Stimulated activated CD8-positive, alpha-beta memory T cell treated with anti-CD3 and anti-CD28 coated beads, Interleukin-7, amount 100 ng/mL, for 1 hour (primary cell): ENCODE measurements at places on chromosomes 11 and 22.

- DNase-seq: no peak
These were observed 185.5 kb downstream of the KIRREL3 start for GRCh38 chr11:126815111-126815510.

- no peak for DNase-seq
These were observed 700.0 kb upstream of the ANO5 start for GRCh38 chr11:21492931-21493330.

DNA sequence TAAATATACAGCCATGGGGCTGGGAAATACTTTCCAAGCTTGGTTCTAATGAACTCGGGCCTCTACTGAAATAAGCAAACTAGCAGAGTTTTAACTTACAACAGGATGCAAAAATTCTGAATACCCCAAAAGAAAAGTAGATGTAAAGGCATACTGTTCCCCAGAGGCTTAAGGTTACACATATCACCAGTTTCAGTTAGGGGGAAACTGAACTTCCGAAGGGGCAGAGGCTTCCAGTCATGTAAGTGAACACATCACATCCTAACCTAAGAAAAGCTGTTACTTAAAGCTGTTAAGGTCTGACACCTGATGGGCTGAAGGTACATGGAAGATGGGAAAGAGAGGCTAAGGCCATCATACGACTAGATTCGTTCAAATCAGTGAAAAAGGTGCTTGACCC is 2.3 kb downstream of the GAB2 start:
- DNase-seq: no peak

DNA sequence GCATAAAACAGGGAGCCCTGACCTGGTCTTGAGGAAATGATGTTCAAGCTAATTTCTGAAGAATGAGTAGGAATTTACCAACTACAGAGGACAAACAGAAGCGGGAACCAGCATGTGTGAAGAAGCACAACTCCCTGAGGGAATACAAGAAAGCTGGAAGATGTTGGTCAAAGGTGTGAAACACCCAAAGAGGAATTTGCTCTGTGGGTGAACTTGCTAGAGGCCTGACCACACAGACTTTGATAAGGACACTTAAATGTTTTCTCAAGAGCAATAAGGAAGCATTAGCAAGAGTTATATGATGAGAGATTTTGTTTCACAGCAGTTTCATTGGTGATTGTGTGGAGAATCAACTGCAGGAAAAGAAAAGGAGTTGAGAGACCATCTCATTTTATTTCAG is 17.6 kb downstream of the SLC5A12 start:
- DNase-seq: no peak

DNA sequence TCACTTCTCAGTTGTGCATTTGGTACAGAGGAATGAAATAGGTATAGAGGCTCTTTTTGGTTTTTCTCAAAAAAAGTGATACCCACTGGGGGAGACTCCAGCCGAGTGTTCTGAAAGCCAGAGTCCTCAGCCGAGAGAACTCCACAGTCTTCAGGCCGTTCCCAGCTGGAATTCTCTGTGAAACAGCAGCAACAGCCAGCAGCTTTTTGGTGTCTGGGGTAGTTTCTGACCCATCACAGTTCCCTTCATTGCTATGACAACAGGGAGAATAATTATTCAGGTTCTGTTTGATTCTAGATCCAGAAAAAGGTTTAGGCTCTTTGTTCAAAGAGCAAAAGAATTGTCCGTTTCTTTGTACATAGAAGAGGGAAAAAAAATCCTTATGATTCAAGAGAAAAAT is 84.6 kb downstream of the C22orf31 start:
- DNase-seq: no peak

DNA sequence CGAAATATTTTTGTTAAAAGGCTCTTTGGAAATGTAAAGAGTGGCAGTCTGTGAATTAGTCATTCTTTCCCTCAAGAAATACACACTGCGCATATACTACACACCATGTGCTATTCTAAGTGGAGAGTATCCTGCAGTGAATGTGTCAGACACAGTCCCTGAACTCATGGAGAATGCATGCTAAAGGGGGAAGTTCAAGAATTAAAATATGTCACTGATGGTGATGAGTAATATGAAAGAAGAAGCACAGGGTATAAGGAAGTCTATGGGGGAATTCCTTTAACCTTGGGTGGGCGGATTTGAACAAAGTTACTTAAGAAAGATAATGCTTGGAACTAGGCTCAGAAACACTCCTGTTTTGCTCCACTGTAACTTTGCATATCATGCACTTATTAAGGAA is 153.0 kb downstream of the LRRC4C start:
- no peak for DNase-seq

GRCh38 chr11:7671347-7672215 is 1.7 kb downstream of the CYB5R2 start:
- no peak for DNase-seq

- no peak for DNase-seq
These were observed 1.4 kb upstream of the FTH1 start for GRCh38 chr11:61968758-61969390.

- no peak for DNase-seq
These were observed 118.3 kb downstream of the CD44 start for GRCh38 chr11:35257281-35257680.

GRCh38 chr11:8331767-8332166 is 68.1 kb upstream of the LMO1 start:
- DNase-seq: no peak

DNA sequence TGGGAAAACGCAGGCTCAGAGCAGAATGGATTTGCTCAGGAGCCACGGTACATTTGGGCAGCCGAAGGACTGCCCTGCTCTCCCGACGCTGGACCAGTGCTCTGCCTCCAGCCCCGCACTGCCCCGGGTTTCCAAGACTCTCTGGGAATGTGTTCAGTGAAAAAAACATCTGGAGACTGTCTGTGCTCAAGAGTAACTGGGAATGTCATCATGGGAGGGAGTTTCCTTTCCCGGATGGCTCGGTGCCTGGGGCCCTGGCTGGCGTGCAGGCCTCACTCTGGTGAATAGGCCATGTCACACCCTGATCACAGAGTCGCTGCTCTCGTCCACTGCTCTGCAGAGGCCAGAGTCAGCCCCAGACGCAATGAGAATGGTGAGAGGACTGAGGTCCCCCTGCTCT is 9.8 kb upstream of the APOL6 start:
- no peak for DNase-seq

DNA sequence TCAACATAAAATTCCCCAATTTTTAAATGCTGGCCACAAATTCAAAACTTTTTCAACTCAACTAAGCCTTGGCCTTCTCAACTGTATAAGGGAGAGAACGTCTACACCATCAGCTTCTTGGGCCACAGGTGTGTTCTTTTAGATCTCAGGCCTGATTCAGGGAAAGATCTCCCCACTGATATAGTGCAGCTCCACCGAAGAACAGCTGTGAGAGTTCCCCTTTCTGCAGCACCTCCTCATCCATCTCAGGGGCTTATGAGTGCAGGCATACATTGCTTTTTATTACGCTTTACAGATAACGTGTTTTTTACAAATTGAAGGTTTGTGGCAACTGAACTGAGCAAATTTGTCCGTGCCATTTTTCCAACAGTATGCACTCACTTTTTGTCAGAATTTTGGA is 8.0 kb upstream of the CD82 start:
- no peak for DNase-seq

- DNase-seq: no peak
These were observed 27.8 kb upstream of the PICK1 start for GRCh38 chr22:38029370-38029769.

- peak; percentile 22 for DNase-seq
These were observed 65.2 kb upstream of the LMO1 start for GRCh38 chr11:8328848-8329330.

DNA sequence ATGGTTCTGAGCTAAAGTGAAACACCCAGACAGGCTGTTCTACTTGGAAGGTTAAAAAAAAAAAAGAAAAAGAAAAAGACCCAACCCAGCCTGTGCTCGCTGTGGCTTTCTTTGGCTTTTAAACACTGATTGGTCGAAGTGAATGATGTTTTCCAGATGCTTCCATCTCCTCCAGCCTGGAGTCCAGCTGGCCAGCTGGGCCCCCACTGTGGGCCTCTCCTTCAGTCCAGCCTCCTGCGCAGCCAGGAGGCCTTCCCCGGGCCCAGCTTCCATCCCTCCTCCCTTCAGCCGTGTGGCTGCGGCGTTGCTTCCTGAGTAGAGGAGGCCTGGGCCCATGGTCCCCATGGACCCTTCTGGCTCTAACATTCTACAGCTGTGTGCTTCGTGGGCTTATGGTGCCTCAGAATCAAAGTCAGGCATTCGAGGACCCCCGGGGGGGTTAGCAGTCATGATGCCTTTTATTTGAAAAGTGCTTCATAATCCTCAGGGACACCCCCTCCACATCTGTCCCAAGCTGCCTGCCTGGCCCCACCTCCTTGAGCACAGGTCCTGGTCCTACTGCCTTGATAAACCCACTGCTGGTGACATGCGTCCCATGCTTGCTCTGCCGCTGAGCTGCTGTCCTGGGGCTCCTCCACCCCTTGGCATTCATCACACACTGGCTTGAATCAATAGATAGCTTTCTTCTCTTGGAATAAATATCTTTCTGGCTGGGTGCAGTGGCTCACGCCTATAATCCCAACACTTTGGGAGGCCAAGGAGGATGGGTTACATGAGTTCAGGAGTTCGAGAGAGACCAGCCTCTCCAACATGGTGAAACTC is 42.2 kb upstream of the FBLN1 start:
- DNase-seq: no peak

DNA sequence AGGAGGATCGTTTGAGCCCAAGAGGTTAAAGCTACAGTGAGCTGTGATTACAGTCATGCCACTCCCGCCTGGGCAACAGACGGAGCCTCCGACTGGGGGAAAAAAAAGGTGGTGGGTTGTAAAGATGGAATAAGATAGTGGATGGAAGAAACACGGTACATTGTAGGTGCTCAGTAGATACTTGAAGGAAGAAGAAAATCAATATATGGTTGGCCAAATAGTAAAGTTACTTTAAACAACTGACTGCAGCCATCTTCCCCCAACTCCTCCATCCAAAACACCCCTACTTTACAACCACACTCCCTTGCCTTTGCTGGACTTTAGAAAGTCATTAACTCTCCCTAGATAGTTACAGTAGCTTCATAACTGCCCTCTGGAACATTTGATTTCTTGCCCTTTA is 2.5 kb upstream of the NUP98 start:
- no peak for DNase-seq

GRCh38 chr11:115939104-115939730 is 435.0 kb upstream of the CADM1 start:
- no peak for DNase-seq

DNA sequence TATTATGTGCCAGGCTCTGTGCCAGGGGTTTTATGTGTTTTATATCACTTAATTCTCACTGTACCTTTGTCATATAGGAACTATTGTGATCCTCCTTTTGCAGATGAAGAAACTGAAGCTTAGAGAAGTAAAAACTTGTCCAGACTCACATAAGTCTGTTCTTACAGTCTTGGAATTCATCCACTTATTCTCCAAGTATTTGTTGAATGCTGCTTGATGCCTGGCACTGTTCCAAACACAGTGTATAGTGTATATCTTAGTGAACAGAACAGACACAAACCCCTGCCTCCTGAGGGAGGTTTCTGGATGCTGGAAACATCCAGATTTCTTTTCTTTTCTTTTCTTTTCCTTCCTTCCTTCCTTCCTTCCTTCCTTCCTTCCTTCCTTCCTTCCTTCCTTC is 29.0 kb upstream of the FGF3 start:
- no peak for DNase-seq

GRCh38 chr11:26418386-26418912 is 86.5 kb downstream of the ANO3 start:
- DNase-seq: no peak

GRCh38 chr11:76613901-76614300 is 56.6 kb downstream of the LRRC32 start:
- no peak for DNase-seq

DNA sequence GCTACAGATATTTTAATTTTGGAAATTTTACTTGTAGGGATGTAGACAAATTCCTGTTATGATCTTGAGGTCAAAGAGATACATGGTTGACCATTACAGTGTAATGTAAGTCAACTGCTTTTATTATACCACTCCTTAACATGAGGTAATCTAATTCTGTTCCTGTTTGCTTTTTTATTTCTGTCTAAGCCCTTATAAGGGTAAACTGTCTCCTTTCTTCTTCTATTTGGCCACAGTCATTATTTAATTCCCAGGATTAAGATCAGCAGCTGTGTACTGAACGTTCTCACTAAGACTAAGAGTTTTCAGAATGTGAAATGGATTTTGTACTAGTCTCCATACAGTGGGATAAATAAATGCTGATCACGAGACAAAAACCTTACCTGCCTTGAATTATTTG is 32.8 kb downstream of the C2CD3 start:
- no peak for DNase-seq

GRCh38 chr11:118921929-118922744 is 3.6 kb downstream of the BCL9L start:
- DNase-seq: no peak

- DNase-seq: no peak
These were observed 69.9 kb upstream of the CHRM4 start for GRCh38 chr11:46461461-46461927.

DNA sequence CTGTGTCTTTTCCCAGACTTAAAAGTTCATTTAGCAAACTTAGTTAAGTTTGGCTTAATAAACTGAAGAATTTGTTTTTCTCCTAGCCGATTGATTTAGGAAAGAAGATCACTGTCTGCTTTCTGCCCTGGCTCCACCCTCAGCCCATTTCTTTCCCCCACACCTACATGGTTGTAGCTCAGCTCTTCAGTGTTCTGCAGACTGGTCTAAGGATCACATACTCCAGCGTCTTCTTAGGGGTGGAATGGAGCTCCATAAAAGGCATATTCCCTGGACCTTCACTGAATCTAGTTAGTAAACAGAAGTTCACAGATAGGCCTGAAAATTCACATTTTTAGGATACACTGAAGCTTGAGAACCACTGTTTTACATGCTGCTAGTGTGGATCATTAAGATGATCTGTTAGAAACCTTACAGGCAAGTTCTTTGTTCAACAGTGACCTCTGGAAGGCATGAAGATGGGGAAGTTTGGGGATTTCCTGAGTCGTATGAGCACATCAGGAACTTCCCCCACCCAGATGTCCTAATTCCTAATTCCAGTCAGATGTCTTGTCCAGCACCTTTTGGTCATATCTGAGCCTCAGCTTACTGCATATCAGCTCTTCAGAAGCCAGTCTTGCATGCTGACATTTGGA is 16.8 kb downstream of the PIWIL4 start:
- no peak for DNase-seq

GRCh38 chr11:57438345-57439285 is 11.7 kb upstream of the SLC43A3 start:
- no peak for DNase-seq

- no peak for DNase-seq
These were observed 15.6 kb downstream of the FLRT1 start for GRCh38 chr11:64051297-64051696.

- DNase-seq: no peak
These were observed 11.4 kb downstream of the CTSC start for GRCh38 chr11:88326099-88326498.

GRCh38 chr11:69445131-69445470 is 36.4 kb upstream of the LINC01488 start:
- DNase-seq: no peak

GRCh38 chr11:127653076-127653475 is 652.5 kb upstream of the KIRREL3 start:
- no peak for DNase-seq

- no peak for DNase-seq
These were observed 74.3 kb upstream of the ARHGAP42 start for GRCh38 chr11:100612766-100613165.
